ENCODE measurements at places on chromosomes 4 and X.

- DNase-seq = no peak
Observed at GRCh38 chrX:72027914-72028307, 103.8 kb downstream of the RTL5 start.

GRCh38 chrX:112085149-112085548, 2.6 kb upstream of the TRPC5 start:
- DNase-seq = no peak

DNA sequence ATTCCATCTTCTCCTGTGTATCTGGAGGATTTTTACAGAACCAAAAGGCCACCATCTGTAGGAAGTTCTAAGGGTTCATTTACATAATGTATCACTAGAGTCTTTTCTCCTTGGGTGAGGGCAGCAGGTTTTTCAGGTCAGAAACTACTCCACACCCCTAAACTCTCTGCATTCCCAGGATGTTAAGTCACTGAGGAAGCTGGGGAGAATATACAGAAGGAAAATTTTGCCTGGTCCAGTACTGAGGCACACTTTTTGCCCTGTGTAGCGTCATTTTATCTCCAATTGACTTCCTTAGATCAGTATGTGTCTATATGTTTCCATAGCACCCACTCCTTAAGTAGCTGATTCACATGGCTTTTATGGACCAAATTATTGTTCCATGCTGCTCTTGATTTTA, 17.0 kb downstream of the XKRX start:
- DNase-seq = no peak

GRCh38 chr4:149265645-149266044, 550.0 kb downstream of the IQCM start:
- DNase-seq = no peak

DNA sequence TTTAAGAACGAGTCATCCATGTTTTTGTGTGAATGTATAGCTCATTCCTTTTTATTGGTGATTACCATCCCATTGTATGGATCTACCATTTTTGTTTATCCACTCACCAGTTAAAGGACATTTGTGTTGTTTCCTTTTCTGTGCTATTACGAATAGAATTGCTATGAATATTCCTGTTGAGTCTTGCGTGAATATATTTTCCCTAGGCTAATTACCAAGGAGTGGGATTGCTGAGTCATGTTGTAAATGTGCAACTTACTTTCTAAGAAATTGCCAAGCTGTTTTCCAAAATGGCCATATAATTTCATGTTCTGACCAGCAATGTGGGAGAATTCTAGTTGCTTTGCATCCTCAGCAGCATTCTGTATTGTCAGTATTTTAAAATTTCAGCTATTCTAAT, 51.3 kb downstream of the YIPF6 start:
- no peak for DNase-seq

DNA sequence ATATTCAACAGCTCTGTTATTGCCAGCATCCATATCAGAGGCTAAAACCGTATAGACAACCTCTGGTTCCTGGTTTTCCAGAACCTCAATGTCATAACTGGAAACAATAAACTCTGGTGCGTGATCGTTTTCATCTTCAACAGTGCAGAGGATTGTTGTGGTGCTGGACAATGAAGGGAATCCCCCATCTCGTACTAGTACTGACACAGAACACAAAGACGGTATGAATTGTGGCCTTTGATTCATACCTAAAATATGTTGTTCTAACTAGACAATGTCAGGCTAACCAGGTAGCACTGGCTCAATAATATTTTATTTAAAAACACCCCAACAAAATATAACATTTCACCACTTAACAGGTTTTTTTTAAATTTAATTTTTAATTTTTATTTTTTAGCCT, 186.9 kb downstream of the DCHS2 start:
- DNase-seq = no peak

GRCh38 chr4:21102667-21103066, 402.4 kb downstream of the PACRGL start:
- no peak for DNase-seq

GRCh38 chrX:47047989-47048388, 30.3 kb upstream of the RGN start:
- no peak for DNase-seq

- DNase-seq = peak; percentile 24
Observed at GRCh38 chrX:131633285-131633917, 89.5 kb downstream of the OR13H1 start.

- no peak for DNase-seq
Observed at GRCh38 chr4:95379633-95380032, 169.1 kb downstream of the UNC5C start.

DNA sequence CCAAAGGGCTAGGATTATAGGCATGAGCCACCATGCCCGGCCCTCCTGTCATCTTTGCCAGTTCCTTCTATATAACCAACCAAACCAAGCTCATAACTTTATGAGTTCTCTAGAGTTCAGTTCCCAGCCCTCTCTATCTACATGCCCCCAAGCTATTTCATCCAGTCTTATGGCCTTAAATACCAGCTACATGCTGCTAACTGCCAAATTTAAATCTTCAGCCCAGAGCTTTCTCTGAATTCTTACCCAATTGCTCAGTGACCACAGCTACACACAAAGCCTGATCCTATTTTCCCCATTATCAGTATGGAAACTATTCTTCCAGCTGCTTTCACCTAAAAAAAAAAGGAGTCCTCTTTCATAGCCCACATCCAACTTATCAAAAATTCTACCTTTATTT, 23.1 kb downstream of the TMEM184C start:
- no peak for DNase-seq

DNA sequence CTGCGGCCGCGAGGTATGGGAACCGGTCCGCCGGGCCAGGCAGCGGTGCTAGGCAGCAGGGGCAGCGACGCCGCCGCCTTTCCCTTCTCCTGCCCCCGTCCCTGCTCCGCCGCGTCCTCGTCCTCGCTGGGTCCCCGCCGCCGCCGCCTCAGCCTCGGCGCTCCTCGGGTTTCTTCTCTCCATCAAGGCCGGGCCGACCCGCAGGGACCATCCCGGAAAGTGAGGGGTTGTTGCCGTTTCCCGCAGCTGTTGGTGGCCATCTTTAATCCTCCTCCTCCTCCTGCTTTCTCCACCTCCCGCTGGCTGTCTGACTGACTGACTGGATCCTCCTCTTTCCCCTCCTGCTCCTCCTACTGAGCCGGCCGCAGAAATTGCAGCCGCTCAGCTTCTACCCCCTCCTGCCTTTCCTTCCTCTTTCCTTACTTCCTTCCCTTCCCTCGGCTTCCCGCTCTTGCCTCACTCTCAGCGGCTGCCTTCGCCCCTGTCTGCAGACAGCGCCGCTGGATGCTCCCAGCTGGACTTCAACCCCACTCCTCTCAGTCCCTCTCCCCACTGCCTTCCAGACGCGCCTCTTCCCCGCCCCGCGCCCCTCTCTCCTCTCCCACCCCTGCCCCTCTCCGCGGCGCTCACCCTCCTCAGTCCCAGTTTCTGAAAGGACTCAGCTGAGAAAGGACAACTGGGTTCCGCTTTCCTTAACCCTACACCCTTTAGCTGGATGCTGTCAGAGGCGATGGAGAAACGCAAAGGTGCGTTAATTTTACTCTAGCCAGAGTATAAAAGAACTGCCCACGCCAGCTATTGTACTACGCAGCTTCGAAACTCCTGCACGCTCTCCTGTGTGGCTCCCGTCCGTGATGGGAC, at the start of gene WDFY3:
TSS of gene WDFY3 (minus strand) at position 309 of the 861 bp plus-strand sequence. CDS start 106,099 bp downstream, outside the sequence.
- peak; percentile 11 for DNase-seq

- no peak for DNase-seq
Observed at GRCh38 chrX:113514906-113515305, 674.3 kb upstream of the AMOT start.

DNA sequence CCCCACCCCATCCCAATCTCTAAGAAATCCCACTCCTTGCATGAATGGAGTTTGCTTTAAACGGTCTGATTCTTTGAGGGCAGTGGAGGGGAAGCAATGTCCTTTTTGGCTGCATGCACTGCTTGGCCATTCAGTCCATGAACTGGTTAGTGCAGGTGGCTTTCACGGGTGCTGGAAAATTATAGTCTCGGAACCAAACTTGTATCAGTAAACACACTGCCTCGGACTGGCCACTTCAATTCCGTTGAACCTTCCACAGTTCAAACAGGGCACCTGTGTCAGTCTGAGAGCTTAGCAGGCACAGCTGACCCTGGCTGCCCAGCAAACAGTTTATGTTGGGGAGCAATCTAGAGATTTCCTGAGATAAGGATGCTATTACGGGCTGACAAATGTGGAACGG, 255.6 kb downstream of the DHX15 start:
- DNase-seq = no peak

DNA sequence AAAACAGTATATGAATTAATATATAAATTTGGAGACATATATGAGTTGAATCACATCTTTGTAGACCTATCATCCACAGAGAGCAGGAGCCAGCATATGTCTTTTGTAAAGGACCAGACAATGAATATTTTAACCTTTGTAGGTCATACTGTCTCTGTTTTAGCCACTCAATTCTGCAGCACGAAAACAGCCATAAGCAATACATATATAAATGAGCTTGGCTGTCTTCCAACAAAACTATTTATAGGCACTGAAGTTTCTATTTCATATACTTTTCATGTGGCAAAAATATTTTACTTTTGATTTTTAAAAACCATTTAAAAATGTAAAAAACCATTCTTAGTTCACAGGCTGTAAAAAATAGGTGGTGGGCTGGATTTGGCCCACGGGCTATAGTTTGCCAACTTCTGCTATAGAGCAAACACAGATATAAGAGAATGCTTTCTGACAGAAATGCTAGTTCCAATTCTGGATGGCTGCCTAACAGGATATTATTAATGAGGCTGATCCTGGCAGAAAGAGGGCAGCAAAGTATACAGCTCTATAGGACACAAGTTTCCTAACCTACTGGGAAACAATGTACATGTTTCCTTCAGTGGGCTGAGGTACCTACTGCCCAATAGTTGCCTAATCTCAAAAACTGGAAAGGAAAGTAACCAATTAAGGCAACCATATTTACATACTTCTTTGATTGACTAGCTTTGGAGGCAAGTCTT, 58.1 kb upstream of the UCP1 start:
- DNase-seq = no peak

GRCh38 chr4:37258221-37258620, 13.7 kb downstream of the NWD2 start:
- no peak for DNase-seq

GRCh38 chr4:109294006-109294405, 8.5 kb downstream of the COL25A1 start:
- no peak for DNase-seq

GRCh38 chrX:139692908-139693307, 15.1 kb downstream of the MCF2 start:
- DNase-seq = no peak

DNA sequence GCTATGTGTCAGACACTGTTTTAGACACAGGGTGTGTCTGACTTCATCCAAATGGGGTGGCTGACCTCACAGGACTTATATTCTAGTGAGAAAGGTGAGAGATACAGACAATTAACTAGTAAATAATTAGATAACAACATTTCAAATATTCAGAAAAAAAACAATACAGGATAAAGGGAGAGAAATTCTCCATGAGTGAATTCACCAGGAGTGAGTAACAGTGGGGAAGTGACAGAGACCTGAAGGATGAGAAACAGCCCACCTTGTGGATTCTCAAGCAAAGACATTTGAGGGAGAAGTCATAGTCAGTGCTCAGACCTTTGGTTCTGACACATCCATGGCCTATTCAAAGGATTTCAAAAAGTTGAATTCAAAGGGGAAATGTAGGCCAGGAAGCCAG, 627.9 kb downstream of the IQCM start:
- no peak for DNase-seq

GRCh38 chrX:153968255-153968654, 3.4 kb downstream of the HCFC1 start:
- DNase-seq = no peak

DNA sequence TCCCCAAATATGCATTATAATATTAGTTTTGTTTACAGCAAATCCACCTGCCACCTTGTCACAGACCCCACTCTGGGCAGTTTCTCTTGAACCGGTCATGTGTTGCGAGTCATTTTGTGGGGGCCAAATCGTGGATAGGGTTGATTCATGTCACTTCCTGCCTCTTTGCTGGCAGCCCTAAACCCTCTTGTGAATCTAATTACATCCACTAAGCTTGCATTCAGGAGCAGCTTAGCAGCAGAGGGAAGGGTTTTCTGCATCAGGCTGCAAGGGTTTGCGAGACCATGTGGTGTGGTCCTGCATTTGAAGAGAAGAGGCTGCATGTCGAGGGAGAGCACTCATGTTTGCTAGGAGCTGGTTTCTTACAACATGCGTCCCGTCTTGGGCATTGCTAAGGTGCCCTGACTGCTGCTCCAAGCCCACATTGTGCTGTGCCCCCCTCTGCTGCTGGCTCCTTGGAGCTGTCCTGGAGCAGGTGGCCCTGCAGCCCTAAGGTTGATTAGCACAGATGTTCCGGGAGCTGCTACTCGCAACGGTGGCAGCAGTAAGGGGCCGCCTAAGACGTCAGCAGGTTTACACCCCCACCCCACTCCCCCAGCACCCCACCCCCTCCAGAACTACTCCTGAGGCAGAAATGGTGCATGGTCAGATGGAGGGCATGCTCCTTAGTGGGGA, 88.9 kb upstream of the CLDN34 start:
- no peak for DNase-seq

GRCh38 chr4:16075061-16075460, 8.8 kb downstream of the PROM1 start:
- no peak for DNase-seq

- no peak for DNase-seq
Observed at GRCh38 chr4:43458293-43458692, 565.8 kb downstream of the GRXCR1 start.

DNA sequence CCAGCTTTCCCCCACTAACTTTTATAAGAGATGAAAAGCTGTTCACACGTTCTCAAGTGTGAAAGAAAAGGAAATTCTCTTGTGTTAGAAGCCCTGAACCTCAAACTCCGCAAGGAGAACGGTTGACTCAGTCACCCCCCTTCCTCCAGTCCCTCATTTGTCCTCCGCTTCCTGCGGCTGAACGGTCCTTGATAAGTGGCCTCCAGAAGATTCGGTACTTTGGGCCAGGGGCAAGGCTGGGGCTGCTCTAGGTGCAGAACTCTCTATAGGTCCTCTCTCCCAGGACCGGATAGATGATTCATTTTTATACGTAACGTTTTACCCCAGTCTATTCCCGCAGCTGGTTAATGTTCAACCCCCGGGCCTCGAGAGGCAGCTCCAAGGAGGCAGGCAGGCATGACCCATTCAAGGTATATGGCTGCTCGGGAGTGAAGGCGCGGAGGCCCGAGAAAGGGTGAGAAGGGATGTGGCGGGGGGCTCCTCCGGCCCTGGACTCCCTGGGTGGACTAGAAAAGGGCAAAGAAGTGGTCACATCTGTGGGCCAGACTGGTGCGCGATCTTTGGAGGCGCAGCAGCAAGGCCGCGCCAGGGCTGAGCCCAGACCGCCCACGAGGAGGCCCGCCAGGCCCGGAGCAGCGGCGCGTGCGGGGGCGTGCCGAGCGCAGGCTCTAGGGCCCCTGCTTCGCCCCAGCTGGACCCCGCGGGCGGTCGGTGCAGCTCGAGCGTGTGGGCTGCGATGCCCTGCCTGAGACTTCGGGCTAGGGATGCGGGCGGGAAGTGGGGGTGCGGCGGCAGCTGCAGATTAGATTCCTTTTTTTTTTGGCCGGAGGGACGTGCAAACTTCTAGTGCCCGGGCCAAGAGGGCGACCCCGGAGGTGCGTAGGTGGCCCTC, 11.7 kb downstream of the PITX2 start:
- DNase-seq = no peak
